ENCODE measurements at places on chromosomes 7 and 10.

DNA sequence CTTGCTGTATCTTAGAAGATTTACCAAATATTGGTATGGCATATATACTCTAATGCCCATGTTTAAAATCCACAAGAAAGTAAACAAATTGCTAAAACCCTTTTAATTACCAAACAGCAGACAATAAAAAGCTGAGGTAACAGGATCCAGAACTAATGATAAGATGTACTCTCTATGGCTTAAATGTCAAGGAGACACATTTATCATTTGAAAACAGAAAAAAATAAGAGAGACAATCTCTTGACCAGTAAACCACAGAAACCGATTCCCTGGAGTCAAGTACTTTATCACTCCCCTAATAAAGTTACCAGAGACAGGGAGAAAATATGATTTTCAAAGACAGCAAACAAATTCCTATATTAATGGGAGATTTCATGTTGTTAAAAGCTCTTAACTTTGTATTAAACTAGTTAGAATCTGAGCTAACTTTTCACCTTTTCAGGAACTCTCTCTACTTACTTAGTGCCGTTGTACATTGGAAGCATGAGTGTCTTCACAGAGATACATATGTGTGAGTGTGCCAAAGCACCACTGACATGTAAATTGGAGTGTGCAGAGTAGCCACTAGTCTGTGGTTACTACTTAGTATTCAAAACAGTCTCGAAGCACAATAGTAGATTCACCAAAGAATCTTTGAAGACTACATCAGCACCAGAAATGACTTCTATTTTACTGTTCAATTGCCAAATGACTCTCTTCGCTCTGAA, 44.2 kb downstream of the TSPAN12 start:
- no peak for DNase-seq

DNA sequence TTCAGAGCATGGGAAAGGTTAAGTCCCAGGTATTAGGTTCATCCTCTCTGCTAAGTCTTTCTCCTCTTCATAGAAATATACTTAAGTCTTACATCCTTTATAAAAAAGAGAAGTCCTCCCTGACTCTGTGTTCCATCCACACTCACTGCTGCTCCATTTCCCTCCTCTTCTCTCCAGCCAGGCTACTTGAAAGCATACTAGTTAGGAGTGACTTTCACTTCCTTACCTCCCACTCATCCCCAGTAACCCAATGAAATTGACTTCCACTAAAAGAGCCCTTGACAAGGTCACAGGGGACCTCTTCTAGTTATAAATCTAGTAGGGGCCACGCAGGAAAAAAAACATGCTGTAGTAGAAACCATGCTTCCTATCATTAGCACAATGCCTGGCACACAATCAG, 133.1 kb upstream of the AGK start:
- no peak for DNase-seq

GRCh38 chr10:105611244-105611798, 970.2 kb downstream of the SORCS3 start:
- no peak for DNase-seq

GRCh38 chr7:157432957-157433576, 96.3 kb downstream of the DNAJB6 start:
- peak; percentile 52 for DNase-seq

DNA sequence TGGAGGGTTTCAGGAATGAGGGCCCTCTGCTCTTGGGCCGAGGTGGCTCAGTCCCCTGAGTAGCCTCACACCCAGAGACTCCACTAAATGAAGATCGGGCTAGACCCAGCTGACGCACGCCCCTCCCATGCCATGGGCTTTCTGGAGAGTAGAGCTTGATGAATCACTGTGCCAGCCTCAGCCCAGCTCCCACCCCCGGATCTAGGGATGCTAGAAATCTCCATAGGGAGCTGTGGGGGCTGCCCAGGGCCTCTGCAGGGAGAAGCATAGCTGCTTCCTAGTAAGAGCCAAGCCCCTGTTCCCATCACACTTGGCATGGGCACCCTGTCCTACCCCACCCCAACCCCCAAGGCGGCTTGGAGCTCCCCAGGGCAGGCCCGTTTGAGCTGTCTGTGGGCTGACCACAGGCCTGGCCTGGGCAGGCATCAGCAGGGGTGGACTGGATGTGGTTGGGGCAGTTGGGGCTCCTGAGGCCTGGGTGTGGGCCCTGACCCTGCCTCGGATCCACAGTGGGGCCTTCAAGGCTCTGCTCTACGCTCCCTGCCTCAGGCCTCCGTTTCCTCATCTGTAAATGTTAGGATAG, 121.2 kb downstream of the ZMIZ1 start:
- no peak for DNase-seq

DNA sequence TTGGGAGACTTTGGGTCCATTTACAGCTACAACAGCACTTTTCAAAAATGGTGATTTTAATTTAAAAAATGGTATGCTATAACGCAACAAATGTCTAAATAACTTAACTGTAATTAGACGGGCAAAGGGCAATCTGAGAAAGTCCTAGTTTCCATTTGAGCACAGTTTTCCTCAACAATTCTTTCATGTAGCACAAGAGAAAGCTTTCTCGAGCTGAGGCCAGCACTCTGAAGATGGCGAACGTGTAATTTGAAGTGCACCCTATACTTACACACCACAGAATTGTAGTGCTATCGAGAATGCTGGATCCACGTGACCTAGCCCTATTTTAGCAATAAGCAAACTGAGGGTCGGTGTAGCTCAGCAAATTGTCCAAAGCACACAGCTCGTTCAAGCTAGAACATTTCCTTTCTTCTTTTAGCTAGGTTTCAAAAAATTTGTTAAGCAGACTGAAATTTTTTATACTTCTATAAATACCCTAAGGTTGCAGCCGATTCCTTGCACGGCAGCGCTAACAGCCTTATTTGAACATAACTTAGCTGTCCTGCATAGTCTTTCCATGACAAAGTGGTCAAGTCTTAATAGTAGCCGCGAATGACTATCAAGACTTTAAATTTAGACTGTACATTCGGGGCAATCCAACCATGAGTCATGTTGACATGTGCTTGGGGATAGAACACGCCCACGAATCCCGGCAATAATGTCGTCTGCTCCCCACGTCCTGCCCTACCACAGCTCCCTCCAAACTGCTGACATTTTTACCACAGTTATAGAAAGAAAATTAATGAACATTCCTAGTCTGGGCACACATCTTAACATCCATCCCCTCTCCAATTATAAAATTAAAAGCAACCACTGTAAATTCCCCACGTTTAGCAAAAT, 10.0 kb downstream of the KLF6 start:
- no peak for DNase-seq

GRCh38 chr7:140654109-140654387, 13.4 kb upstream of the DENND2A start:
- DNase-seq: no peak

GRCh38 chr10:26556748-26557640, 118.9 kb downstream of the APBB1IP start:
- peak; percentile 17 for DNase-seq

DNA sequence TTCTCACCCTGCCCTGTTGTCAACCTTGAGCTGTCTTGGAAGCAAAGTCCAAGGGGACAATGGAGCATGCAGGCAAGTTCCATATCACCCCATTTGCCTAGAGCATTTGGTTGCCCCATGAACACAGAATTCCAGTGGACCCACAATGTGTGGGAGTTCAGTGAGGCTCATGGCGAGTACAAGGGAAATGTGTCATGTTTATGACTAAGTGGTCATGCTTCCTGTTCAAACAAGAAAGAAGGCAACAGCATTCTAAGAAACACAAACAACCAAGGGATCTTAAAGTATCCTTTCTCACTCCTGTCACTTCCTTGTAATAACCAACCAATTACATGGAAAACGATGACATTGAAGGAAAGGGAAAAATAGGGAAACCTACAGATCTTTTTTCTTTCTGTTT, 513.0 kb downstream of the INHBA start:
- DNase-seq: no peak

DNA sequence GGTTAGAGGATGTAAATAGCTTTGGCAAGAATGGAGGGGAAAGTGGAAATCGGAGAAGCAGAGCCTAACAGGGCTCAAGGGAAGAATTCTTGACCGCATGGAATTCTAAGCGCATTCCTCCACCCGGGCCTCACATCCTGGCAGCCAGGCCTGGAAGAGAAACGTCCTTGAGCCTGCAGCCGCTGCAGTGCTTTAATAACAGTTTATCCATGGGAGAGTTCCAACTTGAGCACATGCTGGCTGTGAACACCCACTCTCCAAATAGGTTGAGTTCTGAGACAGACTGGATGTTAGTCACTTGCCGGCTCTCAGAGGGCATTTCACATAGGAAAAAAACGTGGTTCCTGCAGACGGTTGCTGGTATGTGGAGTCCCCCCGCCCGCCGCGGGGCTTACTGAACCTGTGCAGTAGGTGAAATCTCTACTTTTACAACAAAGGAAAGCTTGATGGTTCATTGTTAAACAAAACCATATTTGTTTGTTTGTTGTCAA, 61.4 kb upstream of the STEAP1B start:
- no peak for DNase-seq

GRCh38 chr7:43954524-43955228, 28.4 kb downstream of the UBE2D4 start:
- DNase-seq: no peak

GRCh38 chr10:62022830-62023229, 121.3 kb downstream of the ARID5B start:
- DNase-seq: no peak

DNA sequence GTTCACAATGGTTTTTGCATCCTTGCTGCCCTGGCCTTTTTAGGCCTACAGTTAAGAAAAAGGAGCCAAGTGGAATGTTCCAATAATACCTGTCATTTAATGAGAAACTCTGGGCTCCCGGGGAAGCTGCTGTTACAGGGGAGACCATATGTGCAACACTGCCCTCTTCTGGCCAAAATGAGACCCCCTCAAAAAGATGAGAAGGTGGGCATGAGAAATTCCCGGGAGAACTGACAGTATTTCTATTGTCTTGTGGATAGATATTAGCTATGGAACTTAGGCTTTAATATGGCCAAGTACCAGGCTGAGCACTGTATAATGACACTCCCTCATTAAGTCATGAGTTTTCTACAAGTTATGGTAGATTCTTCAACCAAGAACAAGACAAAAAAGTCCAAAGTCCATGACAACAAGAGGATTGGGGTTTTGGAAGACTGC, 99.4 kb downstream of the CCDC3 start:
- DNase-seq: peak; percentile 27

GRCh38 chr10:23892296-23892695, 316.6 kb upstream of the KIAA1217 start:
- DNase-seq: no peak

GRCh38 chr10:132837905-132838304, 52.0 kb upstream of the NKX6-2 start:
- DNase-seq: no peak

DNA sequence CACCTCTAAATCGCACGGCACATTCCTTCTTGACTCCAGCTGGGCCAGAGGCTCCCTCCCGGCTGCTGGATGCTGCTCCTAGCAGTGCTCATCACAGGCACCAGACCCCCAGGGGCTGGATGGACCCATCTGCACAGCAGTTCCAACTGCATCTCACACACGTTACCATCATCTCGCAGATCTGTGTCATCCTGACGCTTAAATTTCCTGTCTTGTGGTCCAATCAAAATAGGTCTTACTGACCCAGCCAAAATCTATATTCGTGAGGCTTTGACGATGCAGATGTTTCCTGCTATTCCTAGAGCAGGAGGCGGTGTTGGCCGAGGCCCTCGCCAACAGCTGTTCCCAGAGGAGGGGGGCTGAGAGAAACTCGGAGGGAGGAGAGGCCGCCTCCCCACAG, 108.0 kb downstream of the MKI67 start:
- DNase-seq: no peak

- no peak for DNase-seq
These were observed 25.8 kb downstream of the AKR1E2 start for GRCh38 chr10:4851846-4852245.

DNA sequence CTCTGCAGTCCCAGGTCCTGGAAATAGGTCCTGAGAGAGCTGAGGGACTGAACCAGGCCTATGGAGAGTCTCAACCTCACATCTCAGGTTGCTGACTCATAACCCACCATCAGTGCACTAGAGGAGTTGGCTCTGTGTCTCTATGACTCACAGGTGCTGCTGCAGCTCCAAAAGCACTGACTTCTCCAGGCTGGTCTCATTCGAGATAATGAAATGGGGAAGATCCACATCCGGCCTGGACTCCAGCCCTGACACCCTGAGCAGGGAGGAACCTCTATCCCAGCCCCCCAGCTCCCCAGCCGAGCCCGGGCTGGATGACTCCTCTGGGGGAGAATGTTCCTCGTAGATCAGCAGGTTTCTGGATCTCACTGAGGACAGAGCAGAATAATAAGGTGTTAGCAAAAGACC, 35.5 kb upstream of the DGKI start:
- DNase-seq: no peak

- DNase-seq: no peak
These were observed 55.6 kb downstream of the NOC3L start for GRCh38 chr10:94307046-94307615.

- no peak for DNase-seq
These were observed 18.3 kb downstream of the CPED1 start for GRCh38 chr7:121006711-121007315.

GRCh38 chr7:95105627-95106026, 198.2 kb downstream of the PPP1R9A start:
- no peak for DNase-seq

GRCh38 chr10:83533290-83533689, 606.0 kb upstream of the GHITM start:
- DNase-seq: no peak

DNA sequence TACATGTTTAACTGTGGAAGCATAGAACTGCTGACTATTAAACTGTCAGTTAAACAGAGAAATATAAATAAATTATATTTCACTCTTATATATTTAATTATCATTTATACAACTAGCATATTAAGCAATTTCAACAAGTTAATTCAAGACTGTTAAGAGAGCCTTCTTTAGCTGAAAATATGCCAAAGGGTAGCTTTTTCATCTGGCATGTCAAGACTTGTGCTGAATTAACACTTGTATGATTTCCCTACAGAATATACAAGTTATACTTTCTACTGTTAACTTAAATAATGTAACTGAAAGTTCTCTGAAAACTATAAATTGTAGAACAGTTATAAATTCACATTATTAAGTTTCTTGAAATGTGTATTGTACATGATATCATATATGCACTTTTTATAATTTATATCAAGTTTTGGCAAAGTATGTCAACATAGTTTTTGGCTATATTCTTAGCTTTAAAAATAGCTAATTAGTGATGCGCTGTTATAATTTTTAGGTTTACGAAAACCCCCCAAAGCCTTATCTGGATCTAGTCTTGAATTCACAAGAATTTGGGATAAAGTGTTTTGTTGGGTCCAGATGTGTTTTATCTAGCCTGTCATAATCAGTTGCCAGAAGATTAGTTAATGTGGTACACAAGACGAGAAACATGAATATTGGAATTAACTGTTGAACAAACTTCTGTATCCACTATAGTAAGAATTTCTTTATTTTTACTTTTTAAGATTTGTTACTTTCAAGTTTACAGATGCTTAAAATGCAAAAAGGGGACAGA, 231.1 kb upstream of the FOXP2 start:
- no peak for DNase-seq

GRCh38 chr10:95235676-95236067, 41.6 kb downstream of the ACSM6 start:
- no peak for DNase-seq

DNA sequence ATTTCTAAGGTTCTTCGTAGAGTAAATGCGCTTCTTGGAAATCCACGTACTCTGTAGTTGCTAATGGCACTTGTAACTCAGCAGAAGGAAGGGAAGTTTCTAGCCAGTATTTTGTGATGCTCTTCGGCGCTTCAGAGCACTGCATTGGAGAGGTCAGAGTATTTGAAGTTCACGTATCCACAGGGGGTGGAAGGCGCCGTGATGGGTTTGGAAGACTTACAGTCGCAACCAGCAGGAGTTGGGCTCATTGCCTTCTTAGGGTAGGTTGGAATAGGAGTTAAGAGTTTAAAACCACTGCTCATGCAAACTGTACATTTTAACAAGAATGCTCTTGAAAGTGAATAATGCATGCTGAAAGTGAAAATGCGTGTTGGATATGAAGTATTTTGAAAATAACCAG, 49.1 kb downstream of the SHH start:
- DNase-seq: no peak
